Esophagus muscularis mucosa (tissue), 4 donors: ENCODE measurements at places on chromosomes 1 and 21. TPM values are rescaled to one million over a fixed set of nuclear protein-coding genes. Genes with fewer than 3 reads are reported as not detected.

DNA sequence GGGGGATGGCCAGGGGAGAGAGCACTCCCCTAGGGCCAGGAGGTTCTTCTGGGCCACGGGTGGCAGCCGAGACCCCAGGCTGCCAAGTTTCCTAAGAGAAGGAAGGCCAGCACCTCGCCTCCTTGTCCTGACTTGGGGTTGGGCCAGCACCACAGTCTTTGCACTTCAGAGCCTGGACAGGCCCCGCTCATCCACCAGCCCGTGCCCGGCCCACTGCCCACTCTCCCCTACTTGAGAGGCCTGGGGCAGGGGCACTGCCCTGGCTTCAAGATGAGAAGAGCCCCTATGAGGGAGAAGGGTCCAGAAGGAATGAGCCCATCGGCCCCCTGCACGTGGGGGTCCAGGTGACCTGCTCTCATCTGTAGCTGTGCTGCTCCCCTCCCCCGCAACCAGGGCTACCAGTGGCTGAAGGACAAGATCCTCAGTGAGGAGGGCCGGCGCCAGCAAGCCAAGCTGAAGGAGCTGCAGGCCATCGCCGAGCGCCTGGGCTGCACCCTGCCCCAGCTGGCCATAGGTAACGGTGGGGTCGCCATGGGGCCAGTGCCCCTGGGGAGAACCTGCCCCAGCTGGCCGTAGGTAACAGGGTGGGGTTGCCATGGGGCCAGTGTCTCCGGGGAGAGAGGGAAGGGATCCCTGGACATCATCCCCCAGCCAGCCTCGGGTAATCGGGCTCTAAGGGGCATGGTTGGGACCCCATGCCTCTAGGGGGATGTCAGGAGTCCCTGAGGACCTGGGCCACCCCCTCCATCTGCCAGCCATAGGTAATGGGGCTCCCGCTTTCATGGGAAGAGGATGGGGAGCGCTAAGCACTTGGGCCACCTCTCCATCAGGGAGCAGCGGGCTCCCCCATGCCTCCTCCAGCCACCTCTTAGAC lies 50.8 kb downstream of the KCNAB2 start:
- DNase-seq, result no peak
- peaks cover 4% of the 10 kb centered on the region for H3K36me3 ChIP-seq
- no peak overlapping the region for H3K4me3 ChIP-seq
- peaks cover under 1% of the 10 kb centered on the region for H3K4me1 ChIP-seq

DNA sequence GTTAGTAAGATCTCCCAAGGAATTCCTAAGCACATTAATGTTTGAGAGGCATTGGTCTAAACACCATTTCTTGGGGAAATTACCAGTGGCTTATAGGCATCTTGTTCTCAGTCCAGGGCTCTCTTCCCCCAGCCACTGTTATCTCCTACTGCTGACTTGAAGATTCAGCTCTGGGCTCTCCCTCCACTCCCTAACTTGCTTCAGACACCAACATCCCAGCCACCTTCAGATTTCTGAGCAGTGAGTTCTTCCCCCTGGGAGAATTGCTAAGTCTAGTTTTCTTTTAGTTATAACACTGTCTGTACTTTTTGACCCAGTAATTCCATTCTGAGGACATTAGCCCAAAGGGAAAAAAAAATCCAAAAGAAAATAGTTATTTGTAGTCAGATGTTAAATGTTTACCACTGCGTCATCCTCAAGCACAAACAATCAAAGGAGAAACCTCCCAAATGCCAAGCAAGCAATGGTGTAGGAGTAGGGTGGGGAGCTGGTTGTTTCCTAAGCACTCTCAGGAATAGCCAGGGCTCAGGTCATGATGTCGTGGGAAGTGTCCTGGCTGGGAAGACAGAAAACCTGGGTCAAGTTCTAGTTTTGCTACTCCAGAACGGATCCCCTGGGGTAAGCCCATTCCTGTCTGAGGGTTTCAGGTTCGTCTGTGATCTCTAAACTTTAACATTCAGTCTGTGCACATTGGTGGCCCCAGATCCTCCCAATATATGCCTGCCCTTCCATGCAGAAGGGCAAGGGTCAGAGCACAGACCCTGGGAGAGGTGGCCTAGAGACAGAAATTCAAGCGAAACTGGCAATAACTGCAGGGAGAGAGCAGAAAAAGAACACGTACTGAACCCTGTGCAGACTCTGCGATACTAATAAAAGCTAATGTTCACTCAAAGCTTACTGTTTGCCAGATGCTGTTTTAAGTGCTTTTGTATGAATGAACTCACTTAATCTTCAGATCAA lies 191.1 kb upstream of the FGGY start:
- no peak overlapping the region for H3K4me3 ChIP-seq
- H3K27ac ChIP-seq, result no peak overlapping the region
- peak; percentile 83 for DNase-seq
- no peaks in the 10 kb centered on the region for H3K27me3 ChIP-seq
- H3K4me1 ChIP-seq, result no peaks in the 10 kb centered on the region
- H3K36me3 ChIP-seq, result no peaks in the 10 kb centered on the region

Gene TPM3
- total RNA-seq, result 148 TPM

Gene NPHS2
- total RNA-seq, result not detected
